AG04449 (cell line): ENCODE measurements at places on chromosomes 1 and 21.

DNA sequence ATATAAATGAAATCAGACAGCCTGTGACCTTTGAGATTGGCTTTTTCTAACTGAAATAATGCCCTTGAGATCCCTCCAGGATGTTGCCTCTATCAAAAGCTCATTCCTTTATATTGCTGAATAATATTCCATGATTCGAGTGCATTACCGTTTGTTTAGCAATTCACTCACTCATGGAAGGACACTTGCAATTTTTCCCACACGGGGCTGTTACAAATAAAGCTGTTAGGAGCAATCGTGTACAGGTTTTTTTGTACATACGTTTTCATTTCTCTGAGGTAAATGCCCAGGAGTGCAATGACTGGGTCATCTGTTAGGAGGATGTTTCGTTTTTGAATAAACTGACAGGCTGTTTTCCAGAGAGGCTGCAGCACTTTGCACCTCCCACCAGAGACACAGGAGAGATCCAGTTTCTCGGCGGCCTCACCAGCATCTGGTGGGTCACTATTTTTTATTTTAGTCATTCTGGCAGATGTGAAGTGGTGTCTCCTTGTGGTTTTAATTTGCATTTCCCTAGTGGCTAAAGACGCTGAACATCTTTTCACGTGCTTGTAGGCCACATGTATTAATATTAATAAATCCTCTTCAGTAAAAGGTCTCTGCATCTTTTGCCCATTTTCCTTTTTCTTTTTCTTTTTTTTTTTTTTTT is 11.0 kb downstream of the PRDM15 start:
- no peak for DNase-seq

DNA sequence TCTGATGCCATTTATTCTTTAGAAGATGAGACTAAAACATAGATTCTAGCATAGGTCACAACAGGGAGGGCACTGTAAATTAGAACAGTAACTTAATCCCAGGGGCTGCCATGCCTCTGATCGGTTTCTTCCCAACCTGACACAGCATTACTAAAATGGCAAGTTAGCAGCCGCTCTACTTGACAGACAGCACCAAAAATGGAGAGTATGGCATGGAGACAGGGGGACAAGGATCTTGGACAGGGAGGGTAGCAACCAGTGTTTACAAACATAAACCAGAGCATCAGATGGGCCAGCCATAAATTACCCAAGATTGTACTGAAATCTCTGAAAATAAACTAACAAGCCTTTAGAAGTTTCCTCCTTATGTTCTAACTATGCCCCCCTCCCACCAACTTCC is 5.9 kb downstream of the DUSP10 start:
- DNase-seq, result no peak

GRCh38 chr1:61741711-61742619 is at the start of gene PATJ:
Gene PATJ, plus strand, starts transcription at chr1:61742480. Its CDS starts 20,413 bp downstream, at chr1:61762893.
- no peak for DNase-seq

DNA sequence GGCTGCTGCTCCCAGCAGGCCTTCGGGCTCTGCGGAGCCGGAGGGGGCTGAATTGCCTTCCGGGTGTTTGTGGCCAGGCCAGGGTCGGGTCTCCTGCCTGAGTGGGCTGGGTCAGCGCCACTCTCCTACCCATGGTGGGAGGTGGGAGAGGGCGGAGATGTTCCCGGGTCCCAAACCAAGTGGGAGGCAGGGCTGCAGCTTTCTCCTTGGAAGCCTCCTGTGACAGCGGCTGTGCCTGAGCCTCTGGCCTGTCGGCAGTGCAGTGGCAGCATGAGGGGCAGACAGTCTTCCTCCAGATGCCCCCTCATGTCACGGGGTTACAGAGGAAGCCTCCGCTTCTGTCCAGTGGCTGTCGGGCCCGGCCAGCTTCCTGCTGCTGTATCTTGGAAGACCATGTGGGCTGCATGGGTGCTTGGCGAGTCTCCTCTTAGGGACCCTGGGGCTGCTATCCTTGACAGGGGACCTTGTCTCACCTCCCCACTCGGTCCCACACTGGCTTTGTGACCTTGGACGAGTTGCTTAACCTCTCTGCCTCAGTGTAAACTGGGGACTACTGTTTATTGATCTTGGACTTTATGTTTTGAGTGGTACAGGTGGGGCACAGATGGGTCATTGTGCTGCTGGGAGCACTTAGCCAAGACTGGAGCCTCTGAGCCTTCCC is 4.3 kb downstream of the SKI start:
- no peak for DNase-seq

- DNase-seq, result no peak
Observed at GRCh38 chr1:230153641-230154296, 86.7 kb downstream of the GALNT2 start.

- DNase-seq, result no peak
Observed at GRCh38 chr1:39898648-39899603, 2.8 kb downstream of the MYCL start.

GRCh38 chr1:211549092-211549711 is 29.8 kb downstream of the SLC30A1 start:
- no peak for DNase-seq

GRCh38 chr1:161223805-161224694 is 622 bp upstream of the APOA2 start:
- DNase-seq, result no peak

DNA sequence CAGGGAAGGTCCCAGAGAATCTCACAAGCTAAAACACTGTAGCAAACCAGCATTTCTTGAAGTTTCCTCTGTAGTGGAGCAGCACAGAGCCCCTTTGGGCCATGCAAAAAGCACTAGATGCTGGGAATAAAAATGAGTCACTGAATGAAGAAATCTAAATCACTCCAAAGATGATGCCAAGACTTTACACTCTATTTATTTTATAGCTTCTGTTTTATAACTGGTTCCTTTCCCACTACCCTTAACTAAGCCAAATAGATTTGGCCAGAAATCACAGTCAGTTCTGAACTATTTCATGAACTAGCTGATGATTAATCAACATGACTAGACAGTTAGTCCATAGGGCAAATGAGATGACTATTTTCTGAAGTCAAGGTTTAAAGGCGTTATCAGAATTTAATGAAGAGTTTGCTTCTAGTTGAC is 89.5 kb downstream of the SCMH1 start:
- peak; percentile 84 for DNase-seq

DNA sequence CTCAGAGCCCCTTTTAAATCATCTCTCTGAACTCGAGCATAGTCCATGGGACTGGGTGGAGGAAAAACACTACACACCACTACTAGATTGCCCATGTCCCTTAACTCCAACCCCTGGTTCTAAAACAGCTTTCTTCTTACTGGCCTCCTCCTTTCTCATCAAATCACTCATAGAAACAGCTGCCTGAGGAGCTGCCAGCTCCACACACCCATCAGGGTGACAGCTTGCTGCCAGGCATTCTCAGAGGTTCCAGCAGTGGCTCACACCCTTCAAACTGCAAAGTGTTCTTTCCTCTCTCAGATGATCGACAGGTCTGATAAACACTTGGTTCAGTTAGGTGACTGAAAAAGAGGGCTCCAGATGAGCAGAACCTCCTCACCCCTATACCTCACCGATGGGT is 543.0 kb upstream of the PLXNA2 start:
- DNase-seq, result no peak

GRCh38 chr21:14491269-14491681 is 54.8 kb downstream of the SAMSN1 start:
- no peak for DNase-seq

DNA sequence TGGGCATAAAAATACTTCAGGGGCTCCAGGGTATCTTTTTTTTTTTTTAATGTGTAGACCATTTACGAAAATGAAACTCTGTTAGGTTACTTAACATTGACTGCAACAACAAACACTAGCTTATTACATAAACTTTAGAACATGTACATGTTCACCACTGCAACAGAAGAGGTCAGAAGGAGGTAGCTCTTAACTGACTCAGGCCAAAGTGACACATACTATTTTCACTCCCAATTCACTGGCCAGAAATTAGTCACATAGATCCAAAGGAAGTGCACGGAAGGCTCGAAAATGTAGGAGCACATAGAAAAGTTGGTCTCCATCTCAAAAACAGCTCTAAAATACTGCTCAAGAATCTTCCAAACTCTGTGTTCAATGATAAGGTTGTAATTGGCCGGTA is 107.2 kb downstream of the AKT3 start:
- DNase-seq, result peak; percentile 50

DNA sequence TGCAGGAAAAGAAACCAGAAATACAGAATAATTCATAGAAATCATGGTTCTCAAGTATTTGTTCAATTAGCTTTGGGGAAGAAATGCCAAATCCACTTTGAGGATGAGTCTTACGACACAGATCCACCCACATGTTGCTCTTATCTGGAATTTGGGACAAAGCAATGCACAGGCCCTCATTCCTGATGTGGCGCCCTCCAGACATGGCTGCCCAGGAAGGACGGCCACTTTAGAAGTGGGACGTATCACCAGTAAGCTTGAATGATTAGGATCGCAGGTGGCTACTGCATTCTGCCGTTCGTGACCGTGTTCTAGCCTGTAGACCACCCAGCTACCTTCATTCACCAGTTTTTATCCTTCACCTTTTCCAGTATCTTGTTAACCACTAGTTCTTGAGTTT is 20.1 kb upstream of the NCMAP start:
- DNase-seq, result no peak

GRCh38 chr1:231594123-231594522 is 32.5 kb upstream of the DISC1 start:
- no peak for DNase-seq

GRCh38 chr1:47219590-47220220 is 12.3 kb downstream of the TAL1 start:
- no peak for DNase-seq

DNA sequence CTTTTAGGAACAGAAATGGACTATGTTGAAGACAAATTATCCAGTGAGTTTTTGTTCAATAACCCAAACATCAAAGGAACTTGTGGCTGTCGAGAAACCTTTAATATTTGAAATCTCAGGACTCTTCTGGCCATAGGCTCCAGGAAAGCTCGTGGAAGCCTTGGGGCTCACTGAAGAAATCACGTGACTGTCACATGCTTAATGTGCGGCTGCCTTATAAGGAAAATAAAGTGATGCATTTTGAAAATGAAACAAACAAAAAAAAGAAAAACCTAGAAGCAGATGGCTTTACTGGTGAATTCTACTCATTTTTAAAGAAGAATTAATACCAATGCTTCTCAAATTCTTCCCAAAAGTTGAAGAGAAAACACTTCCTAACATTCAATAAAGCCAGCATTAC is 228.4 kb upstream of the RAB4A start:
- no peak for DNase-seq

DNA sequence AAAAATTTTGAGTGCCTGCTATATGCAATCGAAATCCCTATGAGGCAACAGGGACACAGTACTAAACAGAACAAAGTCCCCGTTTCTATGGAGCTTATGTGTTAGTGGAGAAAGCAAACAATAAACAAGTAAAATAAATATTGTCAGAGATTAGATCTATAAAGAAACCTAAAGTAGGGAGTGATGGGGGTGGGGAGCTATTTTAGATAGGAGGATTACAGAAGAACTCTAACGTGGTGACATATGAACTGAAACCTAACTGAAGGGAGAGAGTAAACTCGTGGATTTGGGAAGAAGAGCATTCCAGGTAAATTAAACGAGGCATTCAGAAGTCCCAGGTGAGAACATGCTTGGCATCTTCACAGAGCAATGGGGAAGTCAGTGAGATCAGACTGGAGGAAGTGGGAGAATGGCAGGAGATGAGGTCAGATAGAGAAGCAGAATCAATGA is 154.5 kb downstream of the DENND1B start:
- DNase-seq, result no peak

DNA sequence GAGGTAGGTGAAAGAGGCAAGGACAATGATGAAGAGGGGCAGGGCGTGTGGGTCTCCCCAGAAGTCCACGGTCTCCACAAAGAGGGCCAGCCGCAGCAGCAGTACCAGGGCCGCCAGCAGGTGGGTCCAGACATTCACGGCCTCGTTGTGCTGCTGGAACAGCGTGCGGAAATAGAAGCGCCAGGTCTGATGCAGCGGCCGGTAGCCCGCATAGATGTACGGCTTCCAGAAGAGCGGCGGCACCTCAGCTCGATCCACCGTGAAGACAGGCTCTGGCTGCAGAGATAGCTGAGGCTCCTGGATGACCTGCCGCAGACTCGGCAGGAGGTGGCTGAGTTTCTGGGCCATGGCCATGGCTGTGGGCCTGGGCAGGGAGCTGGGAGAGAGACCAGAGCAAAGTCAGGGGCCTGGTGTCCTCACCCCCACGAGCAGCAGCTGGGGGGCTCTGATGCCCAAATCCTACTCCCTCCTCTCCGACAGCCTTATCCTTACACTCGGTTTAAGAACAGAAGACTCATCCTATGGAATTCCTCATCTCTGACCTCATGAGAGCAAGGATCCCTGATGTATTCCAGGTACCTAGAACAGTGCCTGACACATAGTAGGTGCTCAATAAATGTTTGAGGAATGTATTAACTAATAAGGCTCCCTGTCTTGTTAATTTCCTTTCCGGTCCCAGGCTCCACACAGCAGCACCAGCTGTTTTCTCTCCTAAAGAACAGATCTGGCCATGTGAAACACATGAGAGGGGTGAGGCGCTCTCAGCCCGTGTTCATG is 4.4 kb upstream of the AUNIP start:
- DNase-seq, result no peak

DNA sequence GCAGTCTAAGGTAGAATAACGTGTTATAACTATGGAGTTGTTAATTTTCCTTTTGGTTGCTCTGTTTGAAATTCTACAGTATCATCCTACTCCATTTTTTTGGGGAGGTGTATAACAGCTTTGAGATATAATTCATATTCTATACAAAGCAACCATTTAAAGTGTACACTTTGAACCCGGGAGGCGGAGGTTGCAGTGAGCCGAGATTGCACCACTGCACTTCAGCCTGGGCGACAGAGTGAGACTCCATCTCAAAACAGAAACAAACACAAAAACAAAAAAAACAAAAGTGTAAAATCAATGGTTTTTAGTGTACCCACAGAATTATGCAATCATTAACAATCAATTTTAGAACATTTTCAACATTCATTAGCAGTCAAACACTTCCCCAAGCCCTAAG is 33.8 kb downstream of the CNIH4 start:
- DNase-seq, result no peak
